Coronary artery (tissue), 2 donors: ENCODE measurements at places on chromosomes 6 and 20.

GRCh38 chr20:51514249-51514648, 28.3 kb downstream of the NFATC2 start:
- no peak for DNase-seq

- no peak for DNase-seq
These were observed 421.9 kb downstream of the PREX1 start for GRCh38 chr20:48405909-48406308.

DNA sequence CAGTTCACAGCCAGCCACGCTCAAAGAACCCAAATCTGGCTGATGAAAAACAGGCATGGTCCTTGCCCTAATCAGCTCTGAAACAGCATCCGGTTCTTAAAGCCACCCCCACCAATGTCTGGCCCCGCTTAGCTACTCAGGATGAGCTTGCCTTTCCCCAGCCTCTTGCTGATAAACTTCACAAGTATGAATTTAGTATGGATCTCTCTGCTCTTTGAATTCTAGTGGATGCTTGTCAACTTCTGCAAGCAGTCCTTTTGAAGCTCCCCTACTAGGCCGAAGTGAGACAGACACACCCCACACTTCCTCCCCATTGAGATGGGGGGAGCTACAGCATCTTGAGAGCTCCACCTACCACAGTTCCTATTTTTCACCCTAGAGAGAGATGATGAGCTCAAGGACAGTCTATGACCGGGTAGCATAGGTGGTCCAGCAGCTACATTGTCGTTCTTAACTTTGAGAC, 36.7 kb downstream of the EBF4 start:
- no peak for DNase-seq

- no peak for DNase-seq
These were observed 71.5 kb upstream of the BMP2 start for GRCh38 chr20:6696001-6696400.

- no peak for DNase-seq
These were observed 1211.1 kb upstream of the GJE1 start for GRCh38 chr6:140921366-140922226.
